ENCODE measurements at places on chromosomes 16 and 17.

DNA sequence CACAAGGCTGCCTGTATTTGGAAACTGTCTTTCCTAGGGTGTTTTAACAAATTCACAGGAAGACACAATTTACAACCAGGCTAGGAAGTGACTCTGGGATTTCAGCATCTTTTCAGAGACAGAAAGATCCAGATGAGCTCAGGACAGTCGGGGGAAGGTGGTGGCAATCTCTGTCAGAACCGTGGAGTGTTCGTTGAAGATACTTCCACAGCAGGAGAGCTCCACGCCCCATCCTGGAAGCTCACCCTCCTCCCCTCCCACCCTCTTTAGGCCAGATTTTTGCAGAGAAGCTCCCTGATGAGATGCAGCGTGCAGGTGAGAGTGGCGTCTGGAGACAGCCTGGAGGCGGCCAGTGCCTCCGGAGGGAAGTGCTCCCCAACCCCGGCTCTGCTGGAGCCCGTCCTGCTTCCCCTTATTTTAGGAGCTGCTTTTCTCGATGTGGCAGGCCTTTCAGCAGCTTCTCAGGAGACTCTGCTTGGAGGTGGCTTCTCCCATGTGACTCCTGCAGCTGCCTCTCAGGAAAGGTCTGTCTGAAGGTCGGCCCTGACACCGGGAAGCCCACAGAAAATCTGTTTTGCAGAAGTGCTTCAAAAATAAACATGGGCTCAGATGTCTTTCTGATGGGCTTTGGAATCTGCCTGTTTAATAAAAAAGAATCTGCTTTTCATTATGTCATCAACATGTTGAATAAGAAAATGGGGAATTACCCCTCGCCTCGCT lies 186.4 kb upstream of the CHMP6 start:
- no peak for DNase-seq

DNA sequence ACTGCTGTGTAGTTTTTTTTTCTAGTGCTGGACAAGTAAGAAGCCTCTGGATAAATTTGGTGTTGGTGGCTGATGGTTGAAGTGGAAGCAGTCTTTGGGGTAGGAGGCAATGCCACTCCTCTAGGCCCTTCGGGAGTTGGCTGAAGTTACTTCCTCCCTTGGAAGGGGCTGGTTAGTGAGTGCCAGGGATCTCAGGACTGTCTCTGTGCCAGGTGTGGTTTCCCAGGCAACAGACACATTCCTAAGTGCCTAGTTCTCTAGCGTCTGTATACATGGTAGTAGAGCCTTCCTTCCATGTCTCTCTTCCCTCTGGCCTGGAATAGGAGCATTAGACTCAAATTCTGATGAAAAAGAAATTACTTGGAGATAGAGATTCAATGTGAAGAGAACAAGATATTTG lies 15.3 kb downstream of the TMEM98 start:
- DNase-seq = no peak

GRCh38 chr17:42521036-42521435 lies 15.0 kb upstream of the NAGLU start:
- no peak for DNase-seq

GRCh38 chr17:77227461-77228240 lies 86.9 kb downstream of the SEC14L1 start:
- DNase-seq = no peak

DNA sequence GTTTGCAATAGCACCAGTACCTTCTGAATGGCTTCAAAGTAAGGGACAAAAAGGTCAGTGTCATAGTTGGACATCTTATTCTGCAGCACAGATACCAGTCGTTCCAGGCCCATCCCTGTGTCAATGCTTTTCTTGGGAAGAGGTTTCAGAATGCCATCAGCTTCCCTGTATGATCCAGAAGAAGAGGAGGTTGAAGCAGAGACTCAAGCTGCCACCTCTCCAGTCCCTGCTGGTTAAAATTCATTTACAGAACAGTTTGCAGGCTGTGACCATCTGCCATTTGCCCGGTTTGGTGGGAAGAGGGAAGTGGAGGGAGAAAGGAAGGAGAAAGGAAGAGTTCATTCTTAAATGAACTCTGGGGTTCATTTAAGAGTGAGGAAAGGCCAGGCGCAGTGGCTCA lies 18.4 kb upstream of the EXOSC6 start:
- DNase-seq = no peak

- no peak for DNase-seq
Measured at GRCh38 chr16:1460602-1461138, 14.2 kb downstream of the CLCN7 start.
